ENCODE measurements at places on chromosomes 3 and 15. TPM values are rescaled to one million over a fixed set of nuclear protein-coding genes. Genes with fewer than 3 reads are reported as not detected.
A peak's percentile ranks its signal among the peaks of the same experiment; 100 is the strongest.

The TRPM1 gene
- total RNA-seq = not detected

DNA sequence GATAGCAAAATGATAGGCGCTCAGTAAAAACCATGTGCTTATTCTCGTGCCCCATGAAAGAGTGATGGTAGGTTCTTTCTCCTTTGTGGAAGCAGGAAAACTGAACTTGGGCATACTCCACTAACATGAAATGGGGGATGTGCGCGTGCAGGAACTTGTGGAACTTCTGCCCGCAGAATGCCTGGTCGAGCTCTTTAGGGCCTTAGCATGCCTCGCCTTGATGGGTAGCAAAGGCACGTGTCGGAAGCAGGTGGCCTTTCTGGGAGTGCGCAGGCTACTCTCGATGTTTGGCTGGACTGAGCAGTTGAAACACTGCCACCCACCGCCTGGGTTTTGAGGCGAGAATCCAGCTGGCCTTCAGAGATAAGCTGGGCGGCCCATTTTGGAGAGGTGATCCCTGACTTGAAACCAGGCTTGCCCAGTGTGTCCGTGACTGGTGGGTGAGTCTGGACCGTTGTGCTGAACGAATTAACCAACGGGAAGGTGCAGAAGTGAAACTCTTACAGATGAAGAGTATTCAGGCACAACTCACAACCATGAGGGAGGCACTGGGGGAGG, 842 bp downstream of the PCCB start:
- 0 out of 2 replicates have a peak, but pooled peaks cover under 1% of the 10 kb centered on the region for H3K36me3 ChIP-seq
- H3K4me1 ChIP-seq = peaks cover 66% of the 10 kb centered on the region
- DNase-seq = peak; percentile 64
- H3K4me3 ChIP-seq = peak overlapping the region; percentile 54
- peak overlapping the region; percentile 95 for H3K27ac ChIP-seq

- no peaks in the 10 kb centered on the region for H3K27me3 ChIP-seq
- no peak overlapping the region for H3K4me3 ChIP-seq
- DNase-seq = no peak
- peaks cover 33% of the 10 kb centered on the region for H3K4me1 ChIP-seq
Measured at GRCh38 chr15:96273317-96274086, 57.0 kb upstream of the NR2F2 start.

GRCh38 chr3:116453666-116454346, 8.5 kb upstream of the LSAMP start:
- H3K4me3 ChIP-seq = no peak overlapping the region
- DNase-seq = no peak
- H3K36me3 ChIP-seq = no peaks in the 10 kb centered on the region
- H3K4me1 ChIP-seq = no peaks in the 10 kb centered on the region
- no peak overlapping the region for H3K27ac ChIP-seq

DNA sequence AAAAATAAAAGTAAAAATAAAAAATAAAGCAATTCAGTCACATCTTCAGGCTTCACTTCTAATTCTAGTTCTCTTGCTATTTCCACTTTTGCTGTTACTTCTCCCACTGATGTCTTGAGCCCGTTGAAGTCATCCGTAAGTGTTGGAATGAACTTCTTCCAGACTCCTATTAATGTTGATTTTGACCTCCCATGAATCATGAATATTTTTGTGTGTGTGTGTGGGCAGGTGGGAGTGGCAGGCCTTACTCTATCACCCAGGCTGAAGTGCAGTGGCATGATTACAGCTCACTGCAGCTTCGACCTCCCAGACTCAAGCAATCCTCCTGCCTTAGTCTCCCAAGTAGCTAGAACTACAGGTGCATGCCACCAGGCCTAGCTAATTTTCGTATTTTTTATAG, 10.7 kb downstream of the USP4 start:
- H3K27ac ChIP-seq = no peak overlapping the region
- no peak for DNase-seq
- no peaks in the 10 kb centered on the region for H3K4me1 ChIP-seq

DNA sequence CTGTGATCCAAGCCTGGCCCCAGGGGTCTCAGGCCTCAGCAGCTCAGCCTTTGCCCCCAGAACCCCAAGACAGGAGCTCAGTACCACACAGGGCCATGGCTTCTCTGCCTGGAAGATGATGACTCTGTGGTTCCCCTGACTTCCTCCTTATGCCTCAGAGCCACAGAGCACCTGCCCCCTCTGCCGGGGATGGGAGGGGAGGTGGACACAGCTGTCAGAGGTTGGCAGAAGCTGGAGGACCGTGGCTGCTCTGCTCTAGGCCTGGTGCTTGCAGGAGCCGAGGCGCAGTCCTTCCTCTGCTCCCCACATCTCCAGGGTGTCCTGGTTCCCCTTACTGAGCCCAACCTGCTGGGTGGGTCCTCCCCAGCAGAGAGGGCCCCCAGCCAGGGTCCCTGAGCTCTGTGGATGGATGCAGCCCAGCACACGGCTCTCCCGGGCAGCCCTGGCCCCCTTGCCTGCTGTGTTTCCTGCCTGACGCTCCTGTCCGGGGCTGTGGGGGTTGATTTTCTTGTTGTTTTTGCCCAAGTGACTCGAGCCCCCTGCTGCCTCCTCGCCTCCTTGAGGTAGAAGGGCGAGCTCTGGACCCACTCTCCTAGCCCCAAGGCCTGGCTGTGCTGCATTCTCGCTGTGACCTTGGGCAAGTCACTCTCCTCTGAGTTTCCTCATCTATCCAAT, 36.6 kb downstream of the PSTPIP1 start:
- H3K36me3 ChIP-seq = peaks cover 4% of the 10 kb centered on the region
- H3K27me3 ChIP-seq = peaks cover 14% of the 10 kb centered on the region
- peak overlapping the region; percentile 30 for H3K27ac ChIP-seq
- H3K4me3 ChIP-seq = peak overlapping the region; percentile 66
- DNase-seq = peak; percentile 49
- peaks cover 47% of the 10 kb centered on the region for H3K4me1 ChIP-seq

- no peak overlapping the region for H3K4me3 ChIP-seq
- peaks cover 7% of the 10 kb centered on the region for H3K4me1 ChIP-seq
- no peak for DNase-seq
- H3K36me3 ChIP-seq = no peaks in the 10 kb centered on the region
Measured at GRCh38 chr3:41900265-41900664, 61.6 kb downstream of the ULK4 start.

DNA sequence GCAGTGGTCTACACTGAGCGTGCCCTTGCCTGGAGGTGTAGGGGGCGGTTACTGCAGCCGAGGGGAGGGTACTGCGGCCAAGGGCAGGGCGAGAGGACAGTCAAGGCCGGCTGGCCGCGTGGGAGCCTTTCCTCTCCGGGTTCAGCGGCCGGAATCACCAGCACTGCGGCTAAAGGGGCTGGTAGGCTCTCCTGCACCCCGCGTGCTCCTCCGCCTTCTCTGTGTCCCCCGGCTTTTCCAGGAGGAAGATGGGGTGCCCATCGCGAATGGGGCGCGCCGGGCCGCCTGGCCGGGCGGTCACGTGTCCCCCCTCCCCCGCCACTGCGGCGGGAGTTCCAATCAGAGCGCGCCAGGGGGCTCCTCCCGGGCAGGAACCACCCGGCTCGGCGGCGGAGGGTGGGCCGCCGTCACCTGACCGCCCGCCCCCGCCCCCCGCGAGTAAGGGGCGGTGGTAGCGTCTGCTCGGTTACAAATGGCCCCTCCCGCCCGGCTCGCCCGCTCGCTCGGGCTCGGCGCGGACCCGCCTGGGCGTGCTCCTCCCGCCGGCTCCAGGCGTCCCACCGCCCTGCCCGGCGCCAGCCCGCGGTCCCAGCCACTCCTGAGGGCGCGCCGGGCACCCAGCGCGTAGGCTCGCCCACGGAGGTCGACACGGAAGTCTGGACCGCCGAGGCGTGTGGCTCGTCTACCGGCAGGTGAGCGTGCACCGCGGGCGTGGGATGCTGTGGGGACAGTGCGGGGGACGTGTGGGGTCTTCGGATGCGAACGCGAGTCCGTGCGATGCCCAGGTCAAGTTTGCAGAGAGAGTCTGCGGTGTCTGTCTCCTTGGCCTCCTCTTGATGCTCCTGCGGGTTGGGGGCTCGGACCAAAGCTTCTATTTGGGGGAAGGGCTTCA, 242.6 kb upstream of the TOPAZ1 start:
- H3K4me1 ChIP-seq = no peaks in the 10 kb centered on the region
- peaks cover 2% of the 10 kb centered on the region for H3K27me3 ChIP-seq
- no peak overlapping the region for H3K4me3 ChIP-seq
- H3K36me3 ChIP-seq = no peaks in the 10 kb centered on the region
- no peak for DNase-seq
- H3K27ac ChIP-seq = no peak overlapping the region

GRCh38 chr3:150540991-150541390, 5.3 kb downstream of the SERP1 start:
- no peak for DNase-seq
- peaks cover 4% of the 10 kb centered on the region for H3K27me3 ChIP-seq
- peaks cover 2% of the 10 kb centered on the region for H3K36me3 ChIP-seq
- H3K27ac ChIP-seq = no peak overlapping the region
- H3K4me1 ChIP-seq = peaks cover 25% of the 10 kb centered on the region
- H3K4me3 ChIP-seq = no peak overlapping the region

- DNase-seq = no peak
- no peaks in the 10 kb centered on the region for H3K27me3 ChIP-seq
- no peak overlapping the region for H3K27ac ChIP-seq
- H3K4me3 ChIP-seq = no peak overlapping the region
- 0 out of 2 replicates have a peak, but pooled peaks cover 8% of the 10 kb centered on the region for H3K4me1 ChIP-seq
Measured at GRCh38 chr3:39752751-39753150, 56.7 kb upstream of the MYRIP start.

- no peaks in the 10 kb centered on the region for H3K27me3 ChIP-seq
- DNase-seq = peak; percentile 14
- H3K4me3 ChIP-seq = no peak overlapping the region
- H3K4me1 ChIP-seq = no peaks in the 10 kb centered on the region
Measured at GRCh38 chr3:89314454-89315098, 207.2 kb downstream of the EPHA3 start.

DNA sequence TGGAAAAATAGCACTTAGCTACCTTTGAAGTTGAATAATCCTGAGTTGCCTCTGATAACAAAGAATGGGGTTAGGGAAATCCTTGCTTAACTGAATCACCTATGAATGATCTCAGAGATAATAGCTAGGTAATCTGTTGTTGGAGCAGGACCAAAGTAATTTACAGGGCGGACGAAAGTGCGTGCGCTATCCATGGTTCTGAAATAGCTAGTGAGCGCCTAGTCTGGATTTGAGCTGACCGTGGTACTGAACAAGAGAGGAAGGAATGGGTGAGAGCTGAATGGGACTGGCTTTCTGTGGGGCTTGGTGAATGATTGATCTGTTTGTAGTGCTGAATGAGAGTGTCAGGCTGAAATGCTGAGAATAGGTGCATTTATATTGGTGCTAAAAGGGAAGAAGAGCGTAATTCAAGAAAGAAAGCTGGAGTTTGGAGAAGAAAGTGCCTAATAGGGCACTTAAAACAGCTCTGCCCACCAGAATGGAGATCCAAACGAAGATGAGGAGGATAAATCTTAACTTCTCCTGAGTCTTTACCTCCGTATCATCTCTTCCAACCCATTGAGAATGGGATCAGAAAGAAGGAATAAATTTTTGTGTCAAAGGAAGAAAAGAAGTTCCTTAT, 10.1 kb downstream of the SCN10A start:
- DNase-seq = peak; percentile 60
- no peaks in the 10 kb centered on the region for H3K27me3 ChIP-seq
- H3K4me1 ChIP-seq = no peaks in the 10 kb centered on the region
- H3K36me3 ChIP-seq = no peaks in the 10 kb centered on the region
- H3K27ac ChIP-seq = no peak overlapping the region
